Cardiac muscle cell (in vitro differentiated cells and primary cell): ENCODE measurements at places on chromosomes 5 and 9.

DNA sequence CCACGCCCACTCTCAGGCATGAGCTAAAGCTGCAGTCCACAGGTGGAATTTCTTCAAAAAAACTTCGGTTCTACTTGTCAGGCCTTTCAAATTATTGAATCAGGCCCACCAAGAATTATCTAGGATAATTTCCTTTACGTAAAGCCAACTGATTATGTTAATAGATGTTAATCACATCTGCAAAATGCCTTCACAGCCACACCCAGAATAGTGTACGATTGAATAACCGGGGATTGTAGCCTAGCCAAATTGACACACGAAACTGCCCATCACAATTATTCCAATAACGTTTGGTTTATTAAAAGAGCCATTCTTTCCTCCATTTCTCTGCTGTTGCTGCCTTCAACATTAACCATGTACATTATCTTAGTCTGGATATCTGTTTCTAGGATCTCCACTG lies 148.7 kb downstream of the NR3C1 start:
- DNase-seq: no peak

DNA sequence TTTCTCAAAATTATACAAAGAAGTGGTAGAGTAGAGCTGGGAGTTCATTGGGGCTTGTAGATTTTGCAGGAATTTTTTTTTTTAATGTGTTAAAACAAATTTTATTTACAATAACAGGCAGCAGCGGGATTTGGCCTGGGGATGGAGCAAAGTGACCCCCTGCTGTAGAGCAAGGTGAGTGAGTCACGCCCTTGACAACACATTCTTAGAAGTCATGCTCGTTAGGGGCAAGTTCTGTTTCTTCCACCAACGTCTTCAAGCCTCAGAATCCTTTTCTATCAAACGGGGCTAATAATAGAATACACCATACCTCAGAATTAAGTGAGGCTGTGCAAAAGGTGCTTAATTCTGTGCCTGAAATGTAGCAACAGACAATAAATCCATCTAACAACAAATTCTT lies 1.1 kb upstream of the ANKDD1B start:
- no peak for DNase-seq

DNA sequence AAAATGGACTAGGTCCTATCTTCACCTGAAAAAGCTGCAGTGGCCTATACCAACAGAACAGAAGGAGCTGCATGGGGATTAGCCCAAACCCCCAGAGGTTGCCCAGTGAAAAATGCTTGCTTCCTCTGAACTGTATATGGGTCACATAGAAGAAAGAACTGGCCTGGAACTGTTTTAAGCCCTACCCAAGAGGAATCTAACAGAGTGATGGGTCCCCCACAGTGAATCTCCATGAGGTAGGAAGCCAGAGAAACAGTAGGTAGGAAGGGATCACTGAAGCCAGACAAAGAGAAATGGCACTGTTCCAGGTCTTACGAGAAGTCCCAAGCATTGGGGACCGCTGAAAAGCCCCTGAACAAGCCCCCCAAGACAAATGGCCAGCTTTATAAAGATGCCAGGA lies 28.8 kb upstream of the TRIM32 start:
- DNase-seq: no peak

GRCh38 chr5:115480271-115480670 lies 64.3 kb downstream of the FEM1C start:
- DNase-seq: no peak

DNA sequence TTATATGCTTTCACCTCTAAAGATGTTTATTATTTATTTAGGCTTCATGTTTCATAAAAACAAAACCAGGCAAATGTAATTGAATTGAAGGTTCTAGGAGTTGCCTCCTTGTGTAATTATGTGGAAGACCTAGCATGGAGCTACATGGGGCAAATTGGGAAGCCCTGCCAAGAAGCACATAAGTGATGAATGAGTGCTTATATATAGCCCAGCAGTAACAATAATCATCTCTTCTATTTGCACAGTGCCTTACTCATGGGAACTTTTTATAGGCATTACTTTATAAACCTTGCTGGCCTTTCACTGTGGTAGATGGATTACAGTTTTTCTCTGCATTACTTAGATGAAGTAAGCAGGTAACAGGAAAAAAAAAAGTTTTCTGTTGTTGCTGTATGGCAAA lies 40.0 kb upstream of the GRAMD2B start:
- no peak for DNase-seq
